ENCODE measurements at places on chromosomes 11 and 22. TPM values are rescaled to one million over a fixed set of nuclear protein-coding genes. Genes with fewer than 3 reads are reported as not detected.
A peak's percentile ranks its signal among the peaks of the same experiment; 100 is the strongest.

GRCh38 chr11:68372114-68372513 is 59.7 kb downstream of the LRP5 start:
- DNase-seq, result no peak

Gene ELFN2
- 0.02 TPM for total RNA-seq

GRCh38 chr11:112000703-112001102 is 24.5 kb upstream of the DLAT start:
- DNase-seq, result no peak

Gene PATE2
- total RNA-seq, result not detected

Gene TMA7B
- not detected for total RNA-seq

DNA sequence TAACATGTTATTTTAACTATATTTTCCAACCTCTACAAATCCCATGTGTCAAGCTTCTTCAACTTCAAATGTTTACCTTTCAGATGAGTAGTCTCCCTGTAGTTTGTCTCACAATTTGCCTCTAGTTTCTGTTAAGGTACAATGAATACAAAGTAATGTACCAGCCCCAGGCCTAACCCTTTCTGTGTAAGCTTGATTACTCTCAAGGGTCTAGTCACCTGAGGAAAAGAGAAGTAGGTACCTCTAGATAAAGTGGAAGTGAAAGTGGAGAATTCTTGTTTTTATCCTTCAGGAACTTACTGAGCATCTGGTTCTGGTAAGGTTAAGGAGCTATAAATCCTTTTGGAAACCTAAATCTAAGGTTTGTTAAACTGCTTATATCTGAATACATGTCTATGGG is at the start of gene OR51A7:
OR51A7 (plus strand) TSS at position 300 of the 400 bp plus-strand sequence. CDS start 3,587 bp downstream, outside the sequence.
- DNase-seq, result no peak

DNA sequence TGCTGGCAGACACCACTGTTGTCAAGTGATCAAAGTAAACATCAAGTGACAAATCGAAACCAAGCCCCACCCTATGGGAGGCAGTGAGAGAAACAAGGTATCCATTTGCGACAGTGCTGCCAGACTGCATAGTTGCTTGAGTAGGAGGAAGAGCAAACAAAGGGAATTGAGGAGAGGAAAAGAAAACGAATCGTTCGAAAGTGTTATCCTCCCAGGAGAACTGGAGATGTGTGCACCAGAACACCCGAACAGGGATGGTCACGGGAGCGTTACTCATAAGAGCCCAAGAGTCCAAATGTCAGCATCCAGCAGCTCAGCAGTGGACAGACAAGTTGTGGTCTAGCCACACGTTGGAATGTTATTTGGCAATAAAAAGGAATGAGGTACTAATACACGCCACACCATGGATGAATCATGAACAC is 58.4 kb upstream of the NUP50 start:
- DNase-seq, result no peak

DNA sequence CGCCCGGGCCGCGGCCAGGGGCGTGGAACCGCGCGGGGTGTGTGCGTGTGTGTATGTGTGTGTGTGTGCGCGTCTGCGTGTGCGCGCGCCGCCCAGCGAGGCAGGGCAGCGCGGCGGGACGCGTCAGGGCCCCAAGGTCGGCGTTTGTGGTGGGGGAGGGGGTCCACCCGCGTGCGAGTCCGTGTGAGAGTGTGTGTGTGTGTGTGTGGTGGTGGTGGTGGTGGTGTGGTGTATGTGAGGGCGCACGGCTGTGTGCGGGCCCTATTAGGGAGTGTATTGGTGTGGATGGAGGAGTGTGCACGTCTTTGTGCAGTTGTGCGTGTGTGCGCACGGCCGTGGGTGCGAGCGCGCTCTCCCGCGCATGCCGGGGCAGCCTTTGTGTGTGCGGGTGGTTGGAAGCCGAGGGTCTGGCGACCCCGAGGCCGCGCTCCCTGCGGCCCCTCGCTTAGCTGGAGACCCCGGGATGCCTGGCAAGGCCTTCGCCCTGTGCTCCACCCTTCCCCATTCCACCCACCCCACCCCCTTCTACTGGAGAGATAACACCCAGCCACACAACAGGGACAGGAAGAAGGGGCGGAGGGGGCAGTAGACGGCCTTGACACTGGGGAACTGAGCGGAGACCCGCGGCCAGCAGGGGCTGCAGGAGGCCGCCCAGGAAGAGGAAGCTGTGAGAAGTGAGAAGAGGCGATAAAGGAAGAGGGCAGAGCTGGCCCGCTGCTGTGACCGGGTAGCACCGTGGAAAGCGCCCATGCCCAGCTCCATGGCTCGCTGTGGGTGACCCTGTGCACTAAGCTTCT is 528 bp upstream of the ARRB1 start:
- DNase-seq, result peak; percentile 85

DNA sequence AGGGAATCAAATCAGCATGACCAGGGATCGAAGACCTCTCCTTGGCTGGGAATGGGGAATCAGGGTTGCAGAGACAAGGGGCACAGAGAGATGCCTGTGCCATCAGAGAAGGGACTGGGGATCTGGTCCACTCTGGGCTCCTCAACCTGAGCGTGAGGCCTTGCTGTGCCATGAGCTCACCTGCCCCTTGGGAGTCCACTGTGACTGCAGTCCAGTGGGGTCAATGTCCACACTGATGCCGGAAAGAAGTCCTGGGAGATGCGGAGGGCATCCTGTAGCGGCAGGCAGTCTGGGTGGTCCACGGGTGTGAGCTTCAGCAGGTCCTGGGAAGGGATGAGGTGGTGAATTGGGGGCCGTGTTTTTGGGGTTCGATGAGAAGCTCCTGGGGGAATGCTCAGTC is 7.3 kb upstream of the RGL4 start:
- no peak for DNase-seq

Gene FAM111A
- total RNA-seq, result 19.8 TPM

DNA sequence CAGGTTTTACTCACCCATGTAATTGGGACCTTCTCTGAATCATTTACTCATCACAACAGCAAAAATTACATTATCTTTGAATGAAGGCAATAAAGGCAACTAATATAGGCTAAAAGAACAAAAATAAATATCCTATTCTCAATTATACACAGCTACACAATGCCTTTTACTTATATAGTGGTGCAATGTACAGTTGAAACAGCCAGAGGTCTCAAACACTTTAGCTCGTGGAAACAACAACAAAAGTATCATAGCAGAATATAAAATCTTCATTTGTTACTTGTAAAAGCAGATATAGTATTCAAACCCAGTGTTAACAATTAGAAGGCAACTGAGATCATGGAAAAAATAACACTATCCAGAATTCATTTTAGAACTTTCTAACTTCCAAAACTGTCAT is 20.6 kb upstream of the CCDC34 start:
- no peak for DNase-seq

Gene MPZL3
- 0.10 TPM for total RNA-seq

Gene NLRP14
- not detected for total RNA-seq

GRCh38 chr11:111452146-111452545 is 60.0 kb downstream of the BTG4 start:
- DNase-seq, result no peak

Gene GAS2
- 4.4 TPM for total RNA-seq

Gene PGA5
- total RNA-seq, result not detected

Gene OR5A1
- total RNA-seq, result not detected

DNA sequence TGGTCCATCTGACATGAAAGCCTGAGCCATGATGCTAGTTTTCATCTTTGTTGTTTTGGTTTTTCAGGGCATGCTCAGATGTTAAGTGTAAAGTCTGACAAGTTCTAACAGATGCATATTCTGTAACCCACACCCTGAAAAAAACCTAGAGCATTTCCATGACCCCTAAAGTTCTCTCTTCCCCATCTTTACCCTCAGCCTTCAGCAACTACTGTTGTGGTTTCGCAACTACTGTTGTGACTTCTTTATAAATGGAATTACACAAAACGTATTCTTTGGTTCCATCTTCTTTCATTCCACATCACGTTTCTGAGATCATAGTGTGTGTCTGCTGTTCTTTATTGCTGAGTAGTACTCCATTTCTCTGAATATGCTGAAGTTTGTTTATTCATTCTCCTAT is 65.1 kb upstream of the LDLRAD3 start:
- no peak for DNase-seq

DNA sequence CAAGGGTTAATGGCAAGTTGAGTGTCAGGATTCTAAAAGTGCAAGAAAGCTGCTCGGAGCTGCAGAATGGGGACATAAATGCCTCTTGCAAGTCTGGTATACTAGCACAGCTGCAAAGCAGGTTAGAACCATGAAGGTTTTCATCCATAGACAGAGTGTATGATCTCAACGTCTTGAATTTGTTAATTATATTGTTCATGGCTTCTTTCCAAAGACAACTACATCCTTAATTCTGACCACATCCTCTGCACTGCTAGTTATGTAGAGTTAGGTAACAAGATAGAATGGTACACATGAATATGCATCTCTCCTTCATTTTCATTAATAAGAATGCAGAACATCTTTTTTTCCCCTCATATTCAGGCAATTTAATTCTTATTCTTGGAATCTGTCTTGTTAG is 34.2 kb downstream of the EXPH5 start:
- DNase-seq, result peak; percentile 44

DNA sequence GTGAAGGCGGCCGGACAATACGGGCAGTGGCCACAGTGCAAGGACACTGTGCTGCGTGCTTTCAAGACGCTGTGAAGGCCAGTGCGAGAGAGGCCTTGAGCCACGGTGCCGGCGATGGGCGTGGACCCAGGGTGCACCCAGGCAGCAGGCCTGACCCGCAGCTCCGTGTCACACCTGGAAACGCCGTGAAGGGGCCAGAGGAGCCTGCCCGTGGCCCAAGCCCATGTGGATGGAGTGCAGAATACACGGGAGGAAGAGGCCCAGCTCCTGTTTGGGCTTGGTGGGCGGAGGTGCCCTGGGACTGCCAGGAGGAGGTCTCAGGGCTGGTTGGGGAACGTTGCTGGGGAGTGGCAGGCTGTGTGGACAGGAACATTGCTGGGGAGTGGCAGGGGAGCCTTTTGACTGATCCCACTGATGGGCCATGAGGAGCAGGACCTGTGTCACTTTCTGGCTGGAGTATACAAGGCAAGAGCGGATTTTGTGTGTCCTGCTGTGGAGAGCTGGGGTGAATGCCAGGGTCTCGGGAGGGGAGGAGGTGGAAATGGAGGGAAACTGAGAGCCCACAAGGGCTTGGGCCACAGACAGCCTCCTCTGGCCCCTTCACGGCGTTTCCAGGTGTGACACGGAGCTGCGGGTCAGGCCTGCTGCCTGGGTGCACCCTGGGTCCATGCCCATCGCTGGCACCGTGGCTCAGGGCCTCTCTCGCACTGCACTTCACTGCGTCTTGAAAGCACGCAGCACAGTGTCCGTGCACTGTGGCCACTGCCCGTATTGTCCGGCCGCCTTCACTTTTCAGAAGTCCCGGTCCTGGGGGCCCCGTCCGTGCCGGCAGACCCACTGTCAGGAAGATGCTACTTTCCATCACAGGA is 925.4 kb downstream of the BRD1 start:
- DNase-seq, result no peak

Gene APOBEC3A
- total RNA-seq, result not detected

GRCh38 chr11:78390809-78391208 is 26.8 kb downstream of the GAB2 start:
- DNase-seq, result no peak

Gene OR10D3
- total RNA-seq, result not detected

DNA sequence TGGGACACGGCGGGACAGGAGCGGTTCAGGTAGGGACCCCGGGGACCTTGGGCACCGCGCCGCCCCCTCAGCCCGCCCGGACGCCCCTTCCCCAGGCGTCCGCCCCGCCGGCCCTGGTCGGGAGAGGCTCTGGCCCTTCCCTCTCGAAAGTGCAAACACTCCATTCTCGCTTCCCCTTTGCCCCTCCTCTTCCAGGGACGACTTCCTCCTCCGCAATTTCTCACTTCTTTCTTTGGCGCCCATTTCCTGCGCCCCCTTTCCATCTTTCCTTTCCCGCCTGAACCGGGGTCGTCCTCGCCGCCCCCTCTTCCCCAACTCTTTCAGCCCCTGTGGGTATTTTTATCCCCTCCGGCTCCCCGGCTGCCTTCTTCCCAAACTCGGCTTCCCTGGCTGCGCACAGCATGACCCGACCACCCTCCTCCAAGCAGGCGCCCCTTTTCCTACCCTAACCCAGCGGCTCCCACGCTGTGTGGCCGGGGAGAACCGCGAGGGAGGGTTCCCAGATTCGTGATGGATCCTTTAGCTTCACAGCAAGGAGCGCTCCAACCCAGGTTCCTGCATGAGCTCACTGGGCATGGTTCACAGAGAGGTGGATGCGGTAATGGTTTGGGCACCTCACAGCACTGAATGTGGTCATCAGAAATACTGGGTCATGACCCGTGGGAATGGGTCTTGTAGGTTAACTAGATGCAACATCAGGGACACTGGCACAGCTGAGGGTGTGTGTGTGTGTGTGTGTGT is 689 bp downstream of the RAB39A start:
- peak; percentile 18 for DNase-seq

DNA sequence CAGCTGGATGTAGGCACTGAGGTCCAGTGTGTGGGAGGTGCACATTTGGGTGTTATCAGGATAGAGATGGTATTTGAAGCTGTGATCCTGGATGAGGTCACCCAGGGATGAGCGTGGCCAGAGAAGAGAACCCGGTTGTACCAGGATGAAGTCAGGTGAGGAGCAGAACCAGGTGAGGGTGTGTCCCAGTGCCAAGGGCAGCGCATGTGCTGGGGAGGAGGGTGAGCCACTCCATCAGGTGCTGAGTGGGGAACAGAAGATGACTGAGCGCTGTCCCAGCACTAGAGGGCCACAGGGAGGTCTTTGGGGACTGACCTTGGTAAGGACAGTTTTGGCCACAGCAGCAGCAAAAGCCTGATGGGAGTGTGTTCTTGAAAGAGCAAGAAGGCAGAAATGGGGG is 2.7 kb downstream of the ARL2 start:
- DNase-seq, result no peak

- DNase-seq, result peak; percentile 48
Measured at GRCh38 chr11:6022956-6023355, 7.6 kb downstream of the OR56A1 start.

Gene KCNK4
- total RNA-seq, result not detected

DNA sequence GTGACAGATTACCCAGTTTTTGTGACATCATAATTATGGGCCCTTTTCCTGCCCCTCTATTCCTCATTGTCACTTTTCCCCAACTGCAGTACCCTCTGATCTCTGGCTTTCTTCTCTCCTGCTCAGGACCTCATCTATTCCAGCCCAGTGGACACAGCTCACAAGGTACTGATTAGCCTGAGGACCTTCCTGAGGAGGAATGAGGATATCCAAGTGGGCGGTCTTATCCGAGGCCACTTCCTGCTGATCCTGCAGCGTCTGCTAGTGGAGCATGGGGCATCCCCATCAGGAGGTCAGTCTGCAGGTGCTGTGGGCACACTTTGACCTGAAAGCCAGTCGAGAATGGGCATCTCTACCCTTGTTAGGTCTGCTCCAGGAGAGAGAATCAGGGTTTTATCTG is 24.5 kb upstream of the CCDC134 start:
- no peak for DNase-seq

GRCh38 chr11:8262552-8263108 is 1.0 kb downstream of the LMO1 start:
- peak; percentile 80 for DNase-seq

- no peak for DNase-seq
Measured at GRCh38 chr11:125423247-125423849, 72.7 kb downstream of the FEZ1 start.

Gene SCGB2A2
- not detected for total RNA-seq

GRCh38 chr11:116786326-116786725 is 1.5 kb downstream of the ZPR1 start:
- no peak for DNase-seq

GRCh38 chr11:121469910-121470309 is 17.1 kb upstream of the SORL1-AS1 start:
- DNase-seq, result no peak

Gene OR8U1
- not detected for total RNA-seq

All from SJCRH30 (cell line).